ENCODE measurements at places on chromosomes 5 and 9. TPM values are rescaled to one million over a fixed set of nuclear protein-coding genes. Genes with fewer than 3 reads are reported as not detected.

Gene PRRX2
- 1.5 TPM for total RNA-seq

Gene NUDT2
- 23.4 TPM for total RNA-seq

Gene CARTPT
- not detected for total RNA-seq

DNA sequence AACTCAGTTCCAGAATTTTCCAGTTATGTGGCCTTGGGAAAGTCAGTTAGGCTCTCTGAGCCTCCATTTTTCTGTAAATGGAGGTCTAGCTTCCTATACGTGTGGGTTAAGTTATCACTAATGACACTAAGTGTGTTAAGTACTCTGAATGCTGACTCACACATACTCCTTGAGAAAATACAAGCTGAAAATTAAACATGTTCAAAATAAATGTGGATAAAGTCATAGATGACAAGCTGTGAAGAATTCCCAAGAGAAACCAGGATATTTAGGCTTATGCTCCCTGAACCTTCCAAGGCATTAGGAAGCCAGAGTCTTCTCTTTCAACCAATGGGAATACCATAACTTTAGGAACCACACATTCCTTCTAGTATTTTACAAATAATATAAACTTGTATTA lies 58.1 kb downstream of the ABCA1 start:
- peaks cover 30% of the 10 kb centered on the region for H3K4me1 ChIP-seq
- H3K36me3 ChIP-seq: no peaks in the 10 kb centered on the region
- H3K27ac ChIP-seq: peak overlapping the region; percentile 49
- DNase-seq: no peak

DNA sequence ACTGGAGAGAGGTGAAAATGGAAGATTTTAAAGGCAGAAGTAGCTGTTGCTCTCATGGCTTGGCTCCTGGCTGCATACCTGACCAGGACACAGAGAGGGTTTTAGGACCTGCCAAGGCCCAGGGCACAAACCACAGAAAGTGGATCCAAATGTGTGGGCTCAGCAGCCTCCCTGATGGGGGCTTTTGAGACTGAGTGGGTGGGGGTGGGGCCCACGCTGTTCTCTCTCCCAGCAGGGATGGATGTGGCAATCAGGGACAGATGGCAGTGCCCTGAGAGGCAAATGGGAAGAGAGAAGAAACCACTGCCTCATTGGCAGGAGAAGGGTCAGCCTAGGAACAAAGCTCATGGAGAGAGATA lies 34.9 kb upstream of the TIFAB start:
- no peak for DNase-seq
- peaks cover 46% of the 10 kb centered on the region for H3K4me1 ChIP-seq
- no peaks in the 10 kb centered on the region for H3K36me3 ChIP-seq
- H3K27ac ChIP-seq: no peak overlapping the region
- H3K4me3 ChIP-seq: no peak overlapping the region
- H3K27me3 ChIP-seq: peaks cover 100% of the 10 kb centered on the region

- no peak overlapping the region for H3K4me3 ChIP-seq
- H3K36me3 ChIP-seq: no peaks in the 10 kb centered on the region
- DNase-seq: peak; percentile 71
- H3K27ac ChIP-seq: no peak overlapping the region
- no peaks in the 10 kb centered on the region for H3K27me3 ChIP-seq
These were observed 33.1 kb upstream of the HTR4 start for GRCh38 chr5:148687427-148687826.

GRCh38 chr9:12463641-12464040 lies 229.5 kb upstream of the TYRP1 start:
- H3K27me3 ChIP-seq: no peaks in the 10 kb centered on the region
- no peaks in the 10 kb centered on the region for H3K36me3 ChIP-seq
- H3K4me1 ChIP-seq: peaks cover 20% of the 10 kb centered on the region
- no peak overlapping the region for H3K4me3 ChIP-seq

DNA sequence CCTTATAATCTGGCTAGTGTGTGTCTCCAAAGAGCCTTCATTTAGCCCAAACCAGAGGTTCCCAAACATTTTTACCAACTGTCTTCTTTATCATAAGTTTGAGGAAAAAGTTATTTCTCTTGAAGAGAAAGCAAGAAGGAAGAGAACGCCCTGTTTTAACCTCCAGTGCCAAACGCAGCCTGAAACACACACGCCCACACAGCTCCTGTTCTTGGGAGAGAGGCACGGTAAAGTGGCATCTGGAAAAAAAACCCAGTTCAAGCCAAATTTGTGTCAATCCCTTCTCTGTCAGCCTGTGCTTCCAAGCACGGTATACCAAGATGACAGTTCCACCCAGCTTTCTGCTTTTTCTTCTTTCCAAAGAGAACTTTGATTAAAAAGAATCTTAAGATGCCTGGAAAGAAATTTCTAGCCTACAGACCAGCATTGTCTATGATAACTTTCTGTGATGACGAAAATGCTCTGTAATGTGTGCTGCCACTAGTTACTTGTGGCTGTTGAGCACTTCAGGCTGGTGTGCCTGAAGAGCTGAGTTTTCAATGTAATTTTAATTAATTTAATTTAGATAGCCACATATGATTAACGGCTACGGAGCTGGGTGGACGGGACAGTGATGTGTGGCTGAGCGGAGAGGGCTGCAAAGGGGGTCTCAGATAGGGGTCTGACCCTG lies 62.3 kb downstream of the ACER2 start:
- DNase-seq: no peak
- H3K4me1 ChIP-seq: no peaks in the 10 kb centered on the region
- H3K27ac ChIP-seq: no peak overlapping the region
- no peaks in the 10 kb centered on the region for H3K27me3 ChIP-seq

- peaks cover 24% of the 10 kb centered on the region for H3K27me3 ChIP-seq
- no peak for DNase-seq
- peaks cover 9% of the 10 kb centered on the region for H3K4me1 ChIP-seq
- no peak overlapping the region for H3K4me3 ChIP-seq
These were observed 4.5 kb upstream of the HMCN2 start for GRCh38 chr9:130260816-130261765.

GRCh38 chr5:2039180-2039531 lies 156.4 kb upstream of the IRX4 start:
- peaks cover 48% of the 10 kb centered on the region for H3K27me3 ChIP-seq
- no peak overlapping the region for H3K4me3 ChIP-seq
- no peak overlapping the region for H3K27ac ChIP-seq
- H3K4me1 ChIP-seq: no peaks in the 10 kb centered on the region
- peak; percentile 32 for DNase-seq

GRCh38 chr9:87445646-87446045 lies 52.0 kb upstream of the DAPK1 start:
- no peaks in the 10 kb centered on the region for H3K4me1 ChIP-seq
- no peak overlapping the region for H3K27ac ChIP-seq

- DNase-seq: peak; percentile 75
- H3K27ac ChIP-seq: no peak overlapping the region
- peak overlapping the region; percentile 51 for H3K4me3 ChIP-seq
- H3K36me3 ChIP-seq: no peaks in the 10 kb centered on the region
These were observed 1.3 kb downstream of the GPR150 start for GRCh38 chr5:95620870-95621838.

GRCh38 chr5:168449166-168449565 lies 37.1 kb upstream of the RARS1 start:
- H3K4me1 ChIP-seq: peaks cover 10% of the 10 kb centered on the region
- H3K27me3 ChIP-seq: no peaks in the 10 kb centered on the region
- no peaks in the 10 kb centered on the region for H3K36me3 ChIP-seq

DNA sequence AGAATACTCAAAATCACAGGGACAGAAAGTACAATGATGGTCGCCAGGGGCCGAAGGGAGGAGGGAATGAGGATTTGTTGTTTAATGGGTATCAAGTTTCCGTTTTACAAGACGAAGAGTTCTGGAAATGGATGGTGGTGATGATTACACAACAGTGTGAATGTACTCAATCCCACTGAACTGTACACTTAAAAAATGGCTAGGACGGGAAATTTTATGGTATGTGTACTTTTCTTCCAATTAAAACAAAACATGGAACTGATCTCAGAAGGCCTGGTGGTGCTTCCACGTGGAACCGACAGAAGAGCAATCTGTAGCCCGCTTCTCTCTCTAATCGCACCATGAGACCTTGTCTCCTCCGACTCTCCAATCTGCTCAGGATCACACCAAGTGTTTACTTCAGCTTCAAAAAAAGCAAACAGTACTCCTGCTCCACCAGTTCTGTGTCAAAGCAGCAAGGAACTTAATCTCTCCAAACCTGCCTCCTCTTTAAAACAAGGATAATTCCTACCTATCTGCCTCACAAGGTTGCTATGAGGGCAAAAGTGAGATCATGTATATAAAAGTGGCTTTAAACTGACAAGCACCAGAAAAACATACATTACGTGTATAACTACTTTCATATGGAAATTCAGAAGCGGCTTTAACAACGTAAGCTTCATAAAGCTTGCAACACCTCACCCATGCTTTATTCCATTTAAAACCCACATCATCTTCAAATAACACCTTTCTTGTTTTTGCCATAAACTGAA lies 2.1 kb downstream of the ECPAS start:
- H3K27ac ChIP-seq: no peak overlapping the region
- no peaks in the 10 kb centered on the region for H3K36me3 ChIP-seq
- peak overlapping the region; percentile 99 for H3K4me3 ChIP-seq
- H3K27me3 ChIP-seq: no peaks in the 10 kb centered on the region

DNA sequence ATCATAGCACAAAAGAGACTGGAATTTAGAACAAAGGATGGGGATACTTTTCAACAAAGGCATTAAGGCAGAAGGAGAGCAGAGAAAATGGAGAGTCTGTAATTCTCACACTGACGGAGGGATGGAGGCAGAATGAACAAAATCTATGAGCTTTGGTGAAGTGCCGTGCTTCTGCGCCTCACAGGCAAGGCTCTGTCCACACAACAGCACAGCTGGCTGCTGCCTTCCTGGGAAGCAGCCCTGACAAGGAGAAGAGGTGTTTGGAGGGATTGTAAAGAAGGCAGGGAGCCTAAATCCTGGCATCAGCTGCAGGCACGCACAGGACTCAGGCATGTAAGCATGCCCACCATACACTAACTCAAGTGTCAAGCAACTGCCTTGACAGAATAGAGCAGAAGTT lies 485.2 kb upstream of the KIF2A start:
- H3K27me3 ChIP-seq: no peaks in the 10 kb centered on the region
- DNase-seq: peak; percentile 67

DNA sequence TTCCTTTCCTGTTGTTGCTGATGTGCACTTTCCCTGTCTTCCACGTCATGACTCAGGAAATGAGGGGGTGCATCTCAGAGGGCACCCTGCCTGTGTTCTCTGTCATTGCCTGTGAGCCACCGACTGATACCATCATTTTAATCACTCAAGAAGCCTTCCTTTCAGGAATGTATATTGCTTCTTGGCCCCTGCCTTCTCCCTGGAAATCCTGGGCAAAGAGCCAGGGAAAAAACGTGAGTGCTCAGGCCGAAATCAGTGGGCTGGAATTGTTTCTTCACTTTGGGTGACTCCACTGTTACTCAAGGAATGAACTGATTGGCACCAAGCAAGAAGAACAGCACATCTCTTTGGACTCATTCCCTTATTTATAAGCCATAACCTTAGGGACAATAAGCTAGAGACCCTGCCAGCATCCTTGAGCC lies 126.1 kb downstream of the SNX18 start:
- H3K27ac ChIP-seq: no peak overlapping the region
- DNase-seq: no peak
- H3K4me1 ChIP-seq: peaks cover 18% of the 10 kb centered on the region
- no peaks in the 10 kb centered on the region for H3K27me3 ChIP-seq
- H3K36me3 ChIP-seq: no peaks in the 10 kb centered on the region

GRCh38 chr5:172150514-172151425 lies 37.3 kb downstream of the STK10 start:
- H3K4me3 ChIP-seq: no peak overlapping the region
- H3K4me1 ChIP-seq: no peaks in the 10 kb centered on the region
- H3K27ac ChIP-seq: no peak overlapping the region

Measured in neural progenitor cell (in vitro differentiated cells).